ENCODE measurements at places on chromosomes 12 and 14.

DNA sequence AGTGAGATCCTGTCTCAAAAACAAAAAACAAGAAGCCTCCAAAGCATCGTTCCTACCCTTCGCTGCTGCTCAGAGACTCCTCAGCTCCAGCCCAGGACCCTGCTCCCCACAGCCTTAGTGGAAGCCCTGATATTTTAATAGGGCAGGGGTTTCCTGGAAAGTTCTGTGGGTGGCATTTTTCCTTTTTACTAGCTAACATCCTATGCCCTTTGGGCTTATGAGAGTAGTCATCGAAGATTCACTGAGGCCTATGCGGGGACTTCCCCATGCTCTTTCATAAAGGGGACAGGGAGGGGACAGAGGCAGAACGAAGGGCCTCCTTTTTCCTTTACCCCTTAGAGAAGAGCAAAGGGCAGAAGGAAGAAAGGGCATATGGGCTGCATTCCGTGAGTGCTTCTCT is 8.3 kb downstream of the LAG3 start:
- DNase-seq = no peak

DNA sequence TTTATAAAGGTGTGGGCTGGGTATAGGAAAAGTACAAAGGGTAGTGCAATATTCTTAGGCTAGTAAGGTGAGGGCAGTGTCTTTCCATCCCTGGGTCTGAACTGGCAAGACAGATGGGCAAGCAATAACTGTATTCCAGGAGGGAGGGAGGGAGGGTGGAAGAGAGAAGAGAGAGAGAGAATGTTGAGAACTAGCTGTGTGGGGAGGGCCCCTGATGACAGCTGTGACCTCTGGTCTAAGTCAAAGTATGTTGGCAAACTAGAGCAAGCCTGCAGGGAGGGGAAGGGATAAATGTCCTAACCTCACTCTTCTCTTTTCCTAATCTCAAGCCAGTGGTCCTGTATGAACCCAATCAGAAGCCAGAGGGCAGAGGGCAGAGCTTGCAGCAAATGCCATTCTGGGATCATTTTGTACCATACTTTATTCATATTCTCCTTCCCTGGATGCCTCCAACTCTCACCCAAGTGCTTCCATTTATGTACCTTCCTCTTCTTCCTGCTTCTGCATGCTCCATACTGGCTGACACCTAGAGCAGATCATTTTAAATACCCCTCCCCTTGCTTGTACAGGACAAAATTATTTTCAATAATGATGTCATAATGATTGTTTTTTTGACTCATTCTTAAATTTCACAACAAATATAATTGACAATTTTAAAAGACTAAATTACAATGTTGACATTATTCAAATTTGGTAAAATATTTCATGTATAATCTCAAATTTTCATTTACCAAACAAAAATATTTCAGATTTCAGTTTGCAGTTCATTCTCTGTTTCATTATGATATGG is 75.9 kb downstream of the AKAP6 start:
- no peak for DNase-seq

GRCh38 chr12:65465766-65466547 is 187.5 kb downstream of the MSRB3 start:
- DNase-seq = no peak

DNA sequence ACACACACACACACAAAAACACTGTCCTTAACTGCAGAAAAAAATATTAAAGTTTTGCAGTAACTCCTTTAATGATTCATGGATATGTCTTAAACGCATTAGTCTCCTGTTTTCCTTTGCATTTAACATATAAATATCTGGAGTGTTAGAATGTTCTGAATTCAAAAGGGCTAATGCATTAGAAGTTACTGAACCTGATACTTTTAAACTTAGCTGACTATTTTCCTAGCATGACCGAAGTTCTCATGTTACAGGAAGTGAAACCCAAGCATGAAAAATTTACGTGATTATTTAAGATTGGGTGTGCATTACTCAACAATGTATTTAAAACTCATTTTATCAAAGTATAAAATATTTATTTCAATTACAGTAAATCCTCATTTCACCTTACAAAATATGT is 791.2 kb downstream of the FLRT2 start:
- no peak for DNase-seq

DNA sequence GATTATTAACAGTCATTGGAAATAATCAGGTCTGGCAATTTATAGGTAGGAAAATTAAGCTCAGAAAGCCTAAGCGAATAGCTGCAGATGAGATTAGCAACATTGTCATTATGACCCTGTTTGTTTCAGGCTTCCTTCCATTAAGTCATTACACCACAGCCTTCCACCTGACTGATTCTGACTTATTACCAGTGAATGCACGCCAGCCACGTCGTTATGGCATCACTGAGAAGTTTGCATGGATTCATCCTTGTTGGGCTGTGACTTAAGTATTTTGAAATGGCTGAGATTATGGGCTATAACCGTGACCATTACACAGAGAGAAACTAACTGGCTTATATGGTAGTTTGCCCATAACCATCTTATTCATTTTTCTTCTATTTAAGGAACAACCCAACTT is 18.6 kb downstream of the RASSF8 start:
- DNase-seq = no peak

DNA sequence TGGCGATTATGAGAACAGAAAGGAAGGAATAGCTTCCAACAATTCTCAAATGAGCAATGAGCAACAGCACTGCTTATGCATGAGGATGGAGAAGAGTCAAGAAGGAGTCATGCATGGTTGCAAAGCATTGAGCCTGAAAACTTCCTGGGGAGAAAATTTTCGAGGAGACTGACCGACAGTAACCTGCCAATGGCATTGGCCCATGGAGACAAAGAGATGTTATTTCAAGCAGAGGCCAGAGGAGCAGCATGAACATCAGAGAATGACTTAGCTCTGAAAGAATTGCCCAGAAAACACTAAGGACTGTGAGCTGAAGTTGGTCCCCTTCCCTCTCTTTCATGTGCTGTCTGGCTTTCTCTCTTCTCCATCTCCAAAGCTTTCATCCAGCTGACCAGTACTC is 343.4 kb downstream of the ADAMTS20 start:
- no peak for DNase-seq

- DNase-seq = no peak
Observed at GRCh38 chr14:100711493-100711892, 15.2 kb upstream of the DLK1 start.

GRCh38 chr14:65581378-65581777 is 168.8 kb downstream of the FUT8 start:
- DNase-seq = no peak

- DNase-seq = no peak
Observed at GRCh38 chr12:99493197-99493596, 154.4 kb upstream of the GARIN6 start.

GRCh38 chr14:23380197-23380914 is 3.5 kb downstream of the CMTM5 start:
- no peak for DNase-seq

DNA sequence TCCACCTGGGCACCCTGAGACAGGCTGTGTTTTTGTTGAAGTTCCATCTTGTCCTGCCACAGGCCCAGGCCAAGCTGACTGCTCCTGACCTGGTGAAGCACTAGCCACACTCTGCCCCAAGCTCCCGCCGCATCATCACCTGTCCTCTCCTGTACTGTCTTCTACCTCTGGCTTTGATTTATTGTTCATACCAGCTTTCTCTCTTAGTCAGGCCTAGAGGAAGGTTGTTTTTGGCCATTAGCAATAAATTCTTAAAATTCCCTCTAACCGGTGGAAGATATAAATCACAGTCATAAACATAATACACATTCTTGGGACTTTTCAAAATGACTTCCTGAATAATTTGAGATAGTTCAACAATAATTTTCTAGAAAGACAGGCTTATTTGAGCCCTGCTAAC is 169.4 kb downstream of the DAD1 start:
- no peak for DNase-seq

GRCh38 chr12:89525824-89526770 is at the start of gene POC1B:
POC1B (minus strand) TSS chr12:89526047; CDS start chr12:89525895, 152 bp downstream.
- peak; percentile 90 for DNase-seq

- DNase-seq = no peak
Observed at GRCh38 chr14:64689289-64689688, 14.9 kb upstream of the PLEKHG3 start.

DNA sequence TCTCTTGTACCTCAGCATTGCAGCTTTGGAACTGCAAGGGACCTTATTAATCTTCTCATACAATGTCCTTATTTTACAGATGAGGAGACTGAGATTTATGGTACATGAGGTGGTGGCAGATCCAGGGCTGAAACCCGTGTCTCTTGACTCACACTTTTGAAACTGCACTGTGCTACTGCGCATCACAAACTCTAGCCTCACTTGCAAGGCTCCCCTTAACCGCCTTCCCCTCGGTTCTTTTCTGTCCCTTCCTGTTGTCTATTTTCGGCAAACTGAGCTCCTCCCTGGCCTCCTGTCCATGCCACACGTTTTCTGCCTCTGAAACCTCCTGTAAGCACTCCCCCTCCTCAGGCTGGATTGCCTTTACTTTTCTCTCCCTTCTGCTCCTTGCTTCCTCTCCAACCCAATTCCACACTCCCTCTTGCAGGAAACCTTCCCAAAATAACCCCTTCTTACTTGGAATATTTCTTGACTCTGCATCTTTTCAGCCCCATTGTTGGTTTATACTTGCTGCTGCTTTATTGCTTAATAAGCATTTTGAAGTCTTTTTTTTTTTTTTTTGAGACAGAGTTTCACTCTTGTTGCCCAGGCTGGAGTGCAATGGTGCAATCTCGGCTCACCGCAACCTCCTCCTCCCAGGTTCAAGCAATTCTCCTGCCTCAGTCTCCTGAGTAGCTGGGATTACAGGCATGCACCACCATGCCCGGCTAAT is 72.4 kb upstream of the CISTR start:
- no peak for DNase-seq

DNA sequence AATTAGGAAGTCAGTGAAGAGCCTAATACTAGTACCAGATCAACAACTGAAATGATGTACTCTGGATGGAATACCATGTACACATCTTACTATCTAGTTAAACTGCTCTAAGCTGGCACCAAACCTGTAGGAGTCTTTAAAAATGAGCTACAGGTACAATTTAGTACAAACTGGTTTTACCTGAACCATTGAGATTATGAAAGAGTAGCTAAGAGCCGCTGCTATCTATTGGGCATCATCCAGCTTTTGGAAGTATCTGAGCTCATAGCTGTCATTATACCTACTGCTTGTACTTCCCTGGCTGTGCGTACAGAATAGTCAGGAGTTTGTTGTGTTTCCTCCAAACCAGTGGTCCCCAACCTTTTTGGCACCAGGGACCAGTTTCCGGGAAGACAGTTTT is 12.4 kb downstream of the TBC1D30 start:
- DNase-seq = no peak

- no peak for DNase-seq
Observed at GRCh38 chr14:99252940-99253868, 18.8 kb downstream of the BCL11B start.

DNA sequence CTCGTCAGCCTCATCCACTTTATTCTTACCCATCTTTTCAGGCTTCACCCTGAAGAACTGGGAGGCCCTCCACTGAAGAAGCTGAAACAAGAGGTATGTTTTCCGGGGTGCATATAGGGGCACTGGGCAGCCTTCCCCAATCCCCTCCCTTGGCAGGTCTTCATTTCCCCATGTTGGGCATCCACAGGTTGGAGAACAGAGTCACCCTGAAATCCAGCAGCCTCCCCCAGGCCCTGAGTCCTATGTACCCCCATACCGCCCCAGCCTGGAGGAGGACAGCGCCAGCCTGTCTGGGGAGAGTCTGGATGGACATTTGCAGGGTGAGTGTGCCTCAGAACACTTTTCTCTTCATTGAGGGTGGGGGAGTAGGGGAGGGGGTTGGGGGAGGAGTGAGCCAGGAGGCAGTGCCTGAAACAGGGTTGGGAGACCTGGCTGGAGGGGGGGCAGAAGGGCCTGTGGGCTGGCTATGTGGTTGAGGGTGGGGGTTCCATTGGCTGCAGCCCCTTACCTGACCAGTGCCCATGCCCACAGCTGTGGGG is 4.0 kb downstream of the NAB2 start:
- peak; percentile 65 for DNase-seq

GRCh38 chr14:82362452-82362851 is 828.8 kb upstream of the SEL1L start:
- DNase-seq = no peak

DNA sequence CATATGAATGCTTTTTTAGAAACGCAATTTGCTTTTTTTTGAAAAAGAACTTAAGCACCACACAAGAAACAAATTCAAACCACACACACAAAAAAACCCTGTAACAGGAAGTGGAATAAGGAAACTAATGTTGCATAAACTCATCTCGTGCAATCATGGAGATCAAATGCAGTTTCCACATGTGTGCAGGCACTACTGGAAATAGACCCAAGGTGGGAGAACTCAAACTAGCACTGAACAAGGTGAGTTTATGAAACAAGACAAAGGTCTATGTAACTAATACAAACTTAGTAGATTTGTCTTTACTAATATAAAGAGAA is 17.5 kb downstream of the NIN start:
- no peak for DNase-seq

DNA sequence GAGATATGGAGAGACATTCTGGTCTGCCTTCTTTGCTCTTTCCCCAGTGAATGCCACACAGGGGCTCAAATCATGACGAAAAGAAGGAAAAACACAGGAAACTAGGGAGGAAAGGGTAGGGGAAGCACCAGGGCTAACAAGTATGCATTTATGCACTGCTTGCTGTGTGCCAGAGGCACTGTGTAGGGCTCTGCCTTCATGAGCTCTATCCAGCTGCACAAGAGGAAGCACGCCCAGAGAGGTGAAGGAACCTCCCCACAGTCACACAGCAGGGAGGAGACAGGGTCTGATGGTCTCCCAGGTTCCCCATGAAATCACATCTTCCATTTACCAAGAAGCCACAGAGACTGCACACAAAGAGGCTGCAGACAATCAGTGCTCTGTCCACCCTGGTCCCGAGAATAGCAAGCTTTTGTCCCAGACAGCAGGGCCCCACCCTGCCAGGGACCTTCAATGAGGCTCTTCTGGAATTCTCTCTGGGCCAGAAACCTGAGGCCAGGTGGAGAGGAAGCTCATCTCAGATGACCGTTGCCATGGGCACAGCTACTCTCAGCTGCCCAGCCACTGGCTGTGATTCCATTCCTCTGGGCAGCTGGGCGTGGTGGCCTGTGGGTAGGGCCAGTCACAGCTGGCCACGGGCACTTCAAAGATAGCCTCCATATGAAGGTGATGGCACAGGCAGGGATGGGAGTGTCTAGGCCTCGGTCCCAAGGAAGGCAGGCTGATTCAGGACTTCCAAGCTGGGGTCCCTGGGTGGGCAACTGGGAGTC is 7.3 kb upstream of the TRPV4 start:
- no peak for DNase-seq

DNA sequence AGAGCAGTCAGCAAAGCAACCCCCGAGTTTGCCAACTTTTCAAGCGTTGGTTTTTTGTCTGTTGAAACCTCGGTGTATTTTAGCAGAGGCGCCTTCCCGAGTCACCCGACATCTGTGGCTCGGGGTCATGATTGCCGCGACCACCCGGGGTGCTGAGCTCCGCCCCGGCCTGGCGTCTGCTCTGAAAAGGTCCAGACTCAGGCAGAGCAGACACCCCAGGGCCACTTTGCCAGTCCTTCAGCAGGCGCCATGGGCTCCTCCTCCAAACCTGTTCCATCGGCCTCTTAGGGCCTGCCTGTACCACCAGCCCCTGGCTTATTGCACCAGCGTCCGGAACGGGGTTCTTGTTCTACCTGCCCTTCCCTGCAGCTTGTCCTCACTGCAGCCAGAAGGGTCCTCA is 19.1 kb downstream of the ANKRD9 start:
- peak; percentile 59 for DNase-seq

Measured in left forelimb (tissue), 1 donor.